ENCODE measurements at places on chromosomes 7 and 10. TPM values are rescaled to one million over a fixed set of nuclear protein-coding genes. Genes with fewer than 3 reads are reported as not detected.

The BMPR1A gene
- polyA plus RNA-seq = 46.0 TPM

DNA sequence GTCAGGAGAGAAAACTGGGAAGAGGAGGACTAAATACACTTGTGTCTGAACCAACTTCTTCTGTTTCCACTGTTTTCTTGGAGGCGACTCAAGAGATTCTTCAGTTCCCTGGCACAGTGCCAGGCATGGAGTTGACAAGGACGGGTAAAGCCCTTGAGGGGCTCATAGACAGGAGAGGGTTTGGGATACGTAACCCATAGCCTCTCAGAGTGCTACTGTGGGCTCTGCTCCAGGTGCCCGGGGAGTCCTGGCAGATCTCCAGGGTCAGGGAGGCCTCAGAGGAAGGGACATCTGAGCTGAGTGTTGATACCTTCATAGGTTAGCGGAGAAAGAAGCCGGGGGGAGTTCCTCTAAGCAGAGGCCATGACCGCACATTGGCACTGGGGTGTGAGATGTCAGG is 42.0 kb downstream of the GALNT17 start:
- no peak for DNase-seq

The BUB3 gene
- polyA plus RNA-seq = 55.9 TPM

DNA sequence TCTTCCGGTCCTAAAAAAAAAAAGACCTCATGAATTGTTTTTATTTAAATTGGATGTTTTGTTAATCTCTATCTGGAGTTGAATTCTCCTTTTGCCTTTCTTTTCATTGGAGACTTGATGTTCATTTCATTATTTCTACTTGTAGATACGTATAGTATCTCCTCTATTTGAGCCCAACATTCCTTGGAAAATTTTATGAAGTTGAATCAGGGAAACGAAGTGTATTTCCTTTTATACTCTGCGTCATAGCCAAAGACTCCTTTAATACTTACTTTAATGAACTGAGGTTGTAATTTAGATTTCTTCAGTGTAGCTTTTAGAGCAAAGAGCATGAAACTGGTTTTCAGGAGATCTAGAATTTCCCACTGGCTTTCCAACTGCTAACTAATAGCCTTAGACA is 132.4 kb downstream of the KIAA1217 start:
- no peak for DNase-seq

All from forelimb muscle (tissue), 1 donor.